ENCODE measurements at places on chromosomes 1 and 21.

- DNase-seq, result no peak
Measured at GRCh38 chr1:17802945-17803344, 47.8 kb downstream of the ACTL8 start.

- DNase-seq, result no peak
Measured at GRCh38 chr1:18134324-18135046, 26.9 kb downstream of the IGSF21 start.

DNA sequence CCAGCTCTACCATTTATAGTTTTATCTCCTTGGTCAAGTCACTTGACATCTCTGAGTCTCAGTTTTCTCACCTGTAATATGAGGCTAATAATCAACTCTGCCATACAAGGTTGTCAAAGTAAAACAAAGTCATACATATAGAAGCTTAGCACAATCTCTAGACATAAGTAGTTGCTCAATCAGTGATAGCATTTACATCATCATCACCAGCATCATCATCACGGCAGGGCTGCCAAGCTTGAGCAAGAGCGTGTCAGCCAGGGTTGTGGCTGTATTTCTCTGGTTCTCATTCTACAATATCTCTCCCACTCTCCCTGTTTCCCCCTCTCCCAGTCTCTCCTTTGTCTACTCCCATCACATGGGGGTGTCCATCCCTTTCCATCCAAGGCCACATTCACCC lies 41.7 kb upstream of the COA6 start:
- DNase-seq, result no peak

- DNase-seq, result no peak
Measured at GRCh38 chr1:101002551-101002950, 23.0 kb downstream of the DPH5 start.

DNA sequence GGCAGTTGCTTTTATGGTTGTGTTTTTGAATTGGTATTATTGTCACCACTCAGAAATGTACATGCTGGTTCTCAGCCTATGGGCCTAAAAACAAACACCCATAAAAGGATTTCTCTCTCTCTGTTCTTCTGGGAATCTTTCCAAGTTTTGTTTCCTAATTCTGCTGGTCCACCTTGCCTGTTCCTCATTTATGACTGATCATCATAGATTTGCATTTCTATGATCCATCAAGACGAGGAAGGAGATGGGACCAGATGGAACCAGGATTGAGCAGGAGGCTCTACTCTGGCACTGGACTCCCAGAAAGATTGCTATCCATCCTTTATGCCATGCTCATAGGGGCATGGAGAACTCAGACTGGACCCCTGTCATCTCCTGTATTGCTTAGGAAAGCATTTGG lies 162.2 kb downstream of the C1orf94 start:
- no peak for DNase-seq

GRCh38 chr1:207500306-207500705 lies 4.3 kb downstream of the CR1 start:
- DNase-seq, result no peak

DNA sequence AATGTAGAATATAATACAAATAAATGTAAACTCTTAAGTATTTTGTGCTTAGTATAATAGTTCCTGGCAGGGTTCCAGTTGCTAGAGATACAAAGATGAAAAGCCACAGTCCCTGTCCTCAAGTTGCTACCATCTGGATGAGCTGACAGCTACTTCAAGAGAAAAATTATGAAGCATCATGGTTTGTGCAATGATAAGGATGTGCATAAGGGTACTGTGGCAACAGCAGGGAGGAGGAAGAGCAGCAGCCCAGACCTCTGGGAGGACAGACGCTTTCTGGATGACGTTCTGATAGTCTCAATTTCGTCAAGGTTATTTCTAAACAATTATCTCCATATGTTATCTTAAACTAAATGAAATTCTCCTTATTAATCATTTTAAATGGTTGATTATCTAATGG lies 198.9 kb downstream of the NTNG1 start:
- peak; percentile 29 for DNase-seq

DNA sequence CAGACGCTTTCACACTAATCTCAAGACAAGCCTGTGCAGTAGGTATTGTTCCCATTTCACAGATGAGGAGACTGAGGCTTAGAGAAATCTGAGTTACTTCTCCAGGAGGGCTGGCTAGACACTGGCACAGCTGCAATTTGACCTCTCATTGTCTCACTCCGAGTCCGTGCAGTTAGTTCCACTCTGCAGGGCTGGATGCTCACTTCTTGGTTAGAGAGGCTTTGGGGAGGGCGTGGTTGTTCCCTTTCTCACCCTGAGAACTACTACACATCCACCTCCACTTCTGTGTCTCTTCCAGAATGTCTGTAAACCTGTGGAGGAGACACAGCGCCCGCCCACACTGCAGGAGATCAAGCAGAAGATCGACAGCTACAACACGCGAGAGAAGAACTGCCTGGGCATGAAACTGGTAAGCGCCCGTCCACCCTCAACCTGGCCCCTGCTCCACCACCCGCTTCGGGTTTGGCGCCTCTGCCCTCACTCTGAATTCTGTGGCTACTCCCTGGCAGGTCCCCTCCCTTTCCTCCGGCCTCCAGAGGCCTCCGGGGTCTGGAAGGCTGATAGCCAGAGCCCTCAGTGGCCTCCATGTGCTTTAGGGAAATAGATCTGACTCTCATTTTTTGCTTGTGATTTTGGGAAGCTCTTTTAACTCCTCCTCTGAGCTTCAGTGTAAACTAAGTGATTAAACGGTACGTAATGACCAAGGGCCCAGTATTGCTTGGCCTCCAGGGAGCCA lies 29.1 kb downstream of the EIF2D start:
- DNase-seq, result no peak

GRCh38 chr1:168767894-168768584 lies 39.0 kb upstream of the DPT start:
- no peak for DNase-seq

DNA sequence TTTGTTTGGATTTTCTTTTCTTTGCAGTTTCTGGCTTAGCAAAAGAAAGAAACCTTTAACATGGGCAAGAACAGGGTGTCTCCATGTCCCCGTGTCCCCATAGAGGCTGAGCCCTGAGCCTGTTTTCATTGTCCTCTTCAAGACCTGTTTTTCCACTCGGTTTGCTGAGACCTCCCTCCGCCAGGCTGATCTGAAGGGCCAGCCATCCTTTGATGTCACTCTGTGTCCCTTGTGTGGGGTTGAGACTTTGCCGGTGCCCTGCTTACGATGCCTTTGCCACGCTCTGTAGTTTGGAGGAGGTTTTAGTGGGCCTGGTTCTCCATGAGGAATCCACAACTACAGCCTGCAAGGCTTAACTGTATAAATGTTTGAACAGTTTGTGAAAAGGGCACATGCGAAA lies 23.8 kb downstream of the IFNGR2 start:
- DNase-seq, result no peak

GRCh38 chr1:31372051-31372450 lies 825 bp downstream of the FABP3 start:
- no peak for DNase-seq

DNA sequence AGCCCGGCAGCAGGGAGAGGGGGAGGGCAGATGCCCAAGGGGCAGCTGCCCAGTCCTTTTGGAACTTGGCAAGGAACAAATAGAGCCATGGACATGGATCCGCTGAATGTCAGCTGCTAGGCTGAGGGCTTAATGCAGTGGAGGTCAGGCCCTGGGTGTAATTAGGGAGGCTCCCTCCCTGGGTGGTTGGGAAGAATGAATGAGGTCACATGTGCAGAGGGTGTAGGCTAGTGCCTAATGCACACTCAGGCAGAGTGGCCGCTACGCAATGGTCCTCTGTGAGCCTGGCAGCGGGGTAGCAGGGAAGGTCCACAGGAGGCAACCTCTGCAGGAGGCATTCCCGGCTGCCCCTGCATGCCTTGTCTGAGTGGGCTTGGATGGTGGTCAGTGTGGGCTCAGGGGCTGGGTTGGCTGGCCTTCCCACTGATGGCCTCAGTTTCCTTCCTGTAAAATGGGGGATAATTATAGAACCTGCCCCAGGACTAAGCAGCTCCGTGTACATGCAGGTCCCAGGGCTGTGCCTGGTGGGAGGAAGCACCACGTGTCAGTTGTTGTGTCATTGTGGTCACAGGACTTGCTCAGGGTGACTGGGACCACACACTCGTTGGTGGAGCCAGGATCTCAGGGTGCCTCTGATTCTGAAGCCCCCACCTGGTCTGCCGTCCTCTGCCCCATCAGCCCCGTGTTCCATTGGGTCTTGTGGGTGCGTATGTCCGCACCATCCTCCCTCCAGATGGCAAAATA lies 81.6 kb upstream of the ACTL8 start:
- DNase-seq, result no peak

- DNase-seq, result no peak
Measured at GRCh38 chr1:169565335-169566271, 20.7 kb downstream of the F5 start.

- no peak for DNase-seq
Measured at GRCh38 chr1:95232646-95233318, 1.2 kb upstream of the RWDD3 start.

DNA sequence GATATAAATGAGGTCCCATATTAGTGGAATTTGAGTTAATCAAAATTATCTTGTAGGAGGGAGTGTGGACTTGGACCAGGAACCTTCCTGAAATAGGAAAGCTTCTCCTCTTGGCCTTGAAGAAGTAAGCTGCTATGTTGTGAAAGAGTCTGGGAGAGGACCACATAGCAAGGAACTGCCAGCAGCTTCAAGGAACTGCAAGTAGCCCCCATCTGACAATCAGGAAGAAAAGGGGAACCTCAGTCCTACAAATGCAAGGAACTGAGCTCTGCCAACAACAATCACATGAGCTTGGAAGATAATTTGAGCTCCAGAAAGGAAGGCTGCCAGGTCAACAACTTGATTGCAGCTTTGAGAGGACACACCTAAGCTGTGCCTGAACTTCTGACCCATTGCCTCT lies 8.2 kb upstream of the PRMT6 start:
- no peak for DNase-seq

DNA sequence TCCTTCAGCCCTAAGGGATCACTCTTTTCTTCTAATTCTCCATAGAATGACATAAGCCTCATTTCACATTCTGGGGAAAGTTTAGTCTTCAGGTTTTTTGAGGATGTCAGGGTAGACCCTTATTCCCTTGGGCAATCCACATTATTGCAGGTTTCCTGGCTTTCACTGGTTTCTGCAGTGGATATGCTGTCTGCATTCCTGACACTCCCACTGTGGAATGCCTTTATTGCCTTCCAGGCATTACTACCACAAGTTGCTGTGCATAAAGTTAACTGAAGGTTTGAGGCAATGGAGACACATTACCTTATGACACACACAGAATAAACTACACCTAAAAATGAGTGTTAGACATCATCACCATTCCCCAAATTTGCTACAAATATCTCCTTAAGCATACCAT lies 12.7 kb downstream of the FASLG start:
- no peak for DNase-seq

GRCh38 chr1:156367383-156368156 lies 1.4 kb upstream of the RHBG start:
- no peak for DNase-seq

All from NCI-H2171 (cell line).